ENCODE measurements at places on chromosomes 1 and 21.

DNA sequence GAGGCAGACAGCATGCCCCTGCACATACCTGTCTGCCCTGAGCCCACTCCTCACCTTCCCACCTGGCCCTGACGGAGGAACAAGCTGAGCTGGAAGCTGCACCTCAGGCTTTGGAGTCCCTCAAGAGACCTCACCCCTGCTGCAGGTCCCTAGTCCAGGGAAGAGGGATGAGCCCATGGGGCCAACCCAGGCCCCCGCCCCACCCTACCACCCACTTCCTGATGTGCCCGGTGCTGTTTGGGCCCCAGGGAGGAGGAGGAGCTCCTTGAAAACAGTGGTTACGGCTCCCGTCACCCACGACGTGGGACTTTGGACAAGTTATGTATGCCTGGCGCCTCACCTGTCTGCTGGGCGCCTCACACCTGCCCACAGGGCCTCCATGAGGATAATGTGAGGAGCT lies 250.2 kb downstream of the NPHP4 start:
- DNase-seq: no peak

GRCh38 chr1:224123136-224123535 lies 9.2 kb downstream of the FBXO28 start:
- no peak for DNase-seq

DNA sequence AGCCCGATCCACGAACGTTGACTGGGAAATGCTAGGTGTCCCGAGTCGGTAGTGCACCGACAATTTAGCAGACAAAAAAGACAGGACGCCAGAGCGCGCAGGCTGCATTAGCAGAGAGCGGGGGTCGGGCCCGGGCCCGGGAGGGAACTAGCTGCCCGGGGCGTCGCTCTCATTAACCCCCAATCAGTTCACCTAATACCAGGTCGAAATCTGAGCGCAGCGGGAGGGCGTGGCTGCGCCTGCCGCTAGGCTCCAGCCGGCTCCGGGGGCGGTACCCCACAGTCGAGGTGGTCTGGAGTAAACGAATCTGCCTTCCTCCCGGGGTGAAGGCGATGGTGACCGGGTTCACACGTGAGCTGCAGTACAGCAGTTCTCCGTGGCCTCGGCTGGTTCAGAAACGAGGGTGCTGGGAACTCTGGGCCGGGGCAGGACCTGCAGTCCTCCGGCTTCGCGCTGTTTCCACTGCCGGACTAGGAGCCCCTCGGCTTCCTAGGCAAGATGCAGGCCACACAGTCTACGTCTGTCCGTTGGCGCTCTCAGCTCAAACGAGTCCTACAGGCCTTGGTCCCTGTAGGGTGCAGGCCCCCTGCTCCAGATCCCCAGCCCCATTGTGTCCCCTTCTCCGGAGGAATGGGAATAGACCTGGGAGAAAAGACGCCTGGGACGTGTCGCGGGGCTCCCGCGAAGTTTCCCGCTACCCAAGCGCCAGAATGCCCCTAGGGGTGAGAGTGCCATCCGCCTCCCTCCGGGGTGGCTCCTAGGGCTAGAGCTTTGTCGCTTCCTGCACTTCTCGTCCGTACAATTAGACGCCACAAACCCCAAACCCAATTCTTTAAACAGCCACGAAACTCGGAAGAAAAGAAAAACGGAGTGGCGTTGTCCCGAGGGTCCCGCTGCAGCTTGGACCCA lies 2.0 kb downstream of the GFI1 start:
- DNase-seq: no peak

DNA sequence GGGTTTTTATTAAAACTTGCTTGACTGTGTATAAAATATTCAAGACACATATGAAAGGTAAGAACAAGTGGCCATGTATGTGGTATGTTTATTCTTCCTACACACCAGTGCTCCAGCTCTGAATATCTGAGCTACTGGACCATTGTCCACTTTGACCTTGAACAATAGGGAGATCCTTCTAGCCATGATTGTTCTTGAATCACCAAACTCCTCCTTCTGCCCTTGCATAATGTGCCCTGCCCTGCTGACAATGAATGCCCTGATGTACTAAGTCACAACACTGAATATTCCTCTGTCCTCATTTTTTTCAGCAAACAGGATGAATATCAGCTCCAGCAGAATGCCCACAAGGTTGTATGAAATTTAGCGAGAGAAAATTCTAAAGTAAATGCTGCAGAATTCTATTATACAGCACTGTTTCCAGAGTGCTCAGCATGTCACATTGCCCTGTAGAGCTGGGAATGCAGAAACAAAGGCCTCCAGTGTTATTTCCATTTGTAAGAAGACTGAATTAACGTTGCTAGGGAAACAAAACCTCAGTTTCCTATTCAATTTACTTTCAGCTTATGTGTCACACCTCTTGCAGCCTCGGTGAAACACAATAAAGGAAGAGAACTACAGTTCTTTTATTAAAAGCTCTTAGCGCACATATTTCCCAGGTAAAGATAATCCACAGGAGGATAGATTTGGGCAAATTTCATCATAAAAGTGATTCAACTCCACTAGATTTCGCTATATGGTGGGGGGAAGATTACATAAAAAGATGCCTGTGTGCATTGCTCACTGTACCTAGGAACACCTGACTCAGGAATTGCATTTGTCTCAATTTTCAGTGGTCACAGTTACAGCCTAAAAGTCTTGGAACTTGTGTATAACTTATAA lies 187.4 kb upstream of the ATP1B1 start:
- DNase-seq: no peak

DNA sequence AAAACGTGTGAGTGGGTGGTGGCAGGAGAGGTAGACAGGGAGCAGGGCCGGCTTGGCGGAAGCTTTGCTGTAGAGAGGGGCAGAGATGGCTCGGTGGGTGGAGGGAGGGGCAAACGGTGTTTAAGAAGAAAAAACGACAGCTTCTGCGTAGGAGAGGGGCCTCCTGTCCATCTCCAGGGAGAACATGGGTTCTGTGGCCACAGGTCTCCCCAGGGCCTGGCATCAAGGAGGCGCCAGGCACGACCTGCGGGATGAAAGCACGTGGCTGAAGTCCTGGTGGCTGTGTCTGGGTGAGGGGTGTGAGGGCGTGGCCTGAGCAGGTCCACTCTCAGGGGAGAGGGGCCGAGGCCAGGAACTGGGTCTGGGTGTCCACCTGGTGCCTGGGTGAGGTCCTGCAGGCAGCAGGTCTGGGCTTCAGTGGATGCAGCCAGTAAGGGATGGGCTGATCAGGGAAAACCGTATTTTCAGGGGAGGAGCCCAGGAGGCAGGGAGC lies 940 bp upstream of the PRKCZ start:
- no peak for DNase-seq

GRCh38 chr1:246564839-246565750 lies 966 bp downstream of the TFB2M start:
- no peak for DNase-seq

- no peak for DNase-seq
Observed at GRCh38 chr1:16286122-16286521, 49.1 kb upstream of the CPLANE2 start.

DNA sequence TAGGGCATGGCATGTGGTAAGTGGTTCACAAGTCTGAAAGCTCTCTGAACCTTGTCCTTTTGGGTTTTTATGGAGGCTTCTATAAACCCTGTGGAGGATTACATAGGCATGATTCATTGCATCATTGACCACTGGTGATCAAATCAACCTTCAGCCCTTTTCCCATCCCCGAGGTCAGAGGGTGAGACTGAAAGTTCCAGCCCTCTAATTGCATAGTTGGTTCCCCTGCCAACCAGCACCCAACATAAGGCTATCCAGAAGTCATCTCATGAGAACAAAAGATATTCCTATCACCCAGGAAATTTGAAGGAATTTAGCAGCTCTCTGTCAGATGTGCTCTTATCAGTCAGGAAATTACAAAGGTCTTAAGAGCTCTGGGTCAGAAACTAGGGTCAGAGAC lies 89.5 kb upstream of the ARTN start:
- no peak for DNase-seq

GRCh38 chr1:186978596-186979556 lies 150.1 kb downstream of the PLA2G4A start:
- DNase-seq: no peak

- no peak for DNase-seq
Observed at GRCh38 chr1:184533049-184533448, 146.2 kb downstream of the C1orf21 start.

- no peak for DNase-seq
Observed at GRCh38 chr1:30741239-30741894, 16.2 kb downstream of the LAPTM5 start.

GRCh38 chr21:15065392-15066122 lies 757 bp upstream of the NRIP1 start:
- no peak for DNase-seq

GRCh38 chr1:155077346-155077745 lies 1.3 kb upstream of the EFNA3 start:
- no peak for DNase-seq

GRCh38 chr1:184299406-184299790 lies 87.4 kb upstream of the C1orf21 start:
- DNase-seq: no peak

DNA sequence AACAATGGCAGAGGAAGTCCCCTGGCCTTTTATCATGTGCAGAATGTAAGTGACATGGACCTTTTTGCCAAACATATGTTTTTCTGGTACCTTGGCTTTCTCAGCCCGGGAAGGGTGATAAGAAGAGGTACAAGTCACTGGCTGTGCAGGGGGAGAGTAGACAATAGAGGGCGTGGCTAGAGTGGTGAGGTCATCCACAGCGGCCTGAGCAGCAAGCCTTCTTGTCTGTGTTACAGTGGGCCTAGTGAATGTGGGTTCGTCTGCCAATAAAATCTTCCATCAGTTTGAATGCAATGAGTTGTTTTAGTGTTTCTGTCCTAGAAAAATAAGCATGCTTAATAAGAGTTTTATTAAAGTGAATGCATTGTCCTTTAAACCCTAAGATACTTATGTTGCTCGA lies 59.0 kb upstream of the PGD start:
- no peak for DNase-seq

GRCh38 chr1:50610563-50610962 lies 187.3 kb upstream of the DMRTA2 start:
- no peak for DNase-seq

DNA sequence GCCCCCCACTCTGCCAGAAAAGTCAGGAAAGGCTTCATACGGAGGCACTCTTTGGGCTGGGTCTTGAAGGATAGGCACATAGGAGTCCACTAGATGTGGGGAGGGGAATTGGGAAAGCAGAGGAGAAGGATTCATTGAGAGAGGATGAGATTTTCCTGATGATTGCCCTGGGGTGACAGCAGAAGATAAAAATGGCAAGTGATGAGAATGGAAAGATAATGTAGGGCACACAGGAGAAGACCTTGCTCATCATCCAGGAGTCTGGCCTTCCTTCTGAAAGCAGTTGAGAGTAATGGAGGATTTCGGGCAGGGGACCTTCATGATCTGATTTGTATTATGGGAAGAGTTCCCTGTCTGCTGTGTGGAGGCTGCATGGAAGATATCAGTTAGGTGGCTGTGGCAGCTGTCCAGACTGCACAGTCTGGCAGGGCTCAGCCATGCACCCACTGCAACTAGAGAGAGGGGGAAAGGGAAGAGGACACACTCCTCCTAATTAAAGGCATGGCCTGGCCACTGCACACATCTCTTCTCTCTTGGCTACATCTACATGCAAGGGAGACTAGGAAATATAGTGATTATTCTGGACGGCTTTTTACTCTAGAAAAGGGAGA lies 9.6 kb upstream of the FABP3 start:
- no peak for DNase-seq

- no peak for DNase-seq
Observed at GRCh38 chr1:29032841-29033240, 90.9 kb downstream of the TMEM200B start.

DNA sequence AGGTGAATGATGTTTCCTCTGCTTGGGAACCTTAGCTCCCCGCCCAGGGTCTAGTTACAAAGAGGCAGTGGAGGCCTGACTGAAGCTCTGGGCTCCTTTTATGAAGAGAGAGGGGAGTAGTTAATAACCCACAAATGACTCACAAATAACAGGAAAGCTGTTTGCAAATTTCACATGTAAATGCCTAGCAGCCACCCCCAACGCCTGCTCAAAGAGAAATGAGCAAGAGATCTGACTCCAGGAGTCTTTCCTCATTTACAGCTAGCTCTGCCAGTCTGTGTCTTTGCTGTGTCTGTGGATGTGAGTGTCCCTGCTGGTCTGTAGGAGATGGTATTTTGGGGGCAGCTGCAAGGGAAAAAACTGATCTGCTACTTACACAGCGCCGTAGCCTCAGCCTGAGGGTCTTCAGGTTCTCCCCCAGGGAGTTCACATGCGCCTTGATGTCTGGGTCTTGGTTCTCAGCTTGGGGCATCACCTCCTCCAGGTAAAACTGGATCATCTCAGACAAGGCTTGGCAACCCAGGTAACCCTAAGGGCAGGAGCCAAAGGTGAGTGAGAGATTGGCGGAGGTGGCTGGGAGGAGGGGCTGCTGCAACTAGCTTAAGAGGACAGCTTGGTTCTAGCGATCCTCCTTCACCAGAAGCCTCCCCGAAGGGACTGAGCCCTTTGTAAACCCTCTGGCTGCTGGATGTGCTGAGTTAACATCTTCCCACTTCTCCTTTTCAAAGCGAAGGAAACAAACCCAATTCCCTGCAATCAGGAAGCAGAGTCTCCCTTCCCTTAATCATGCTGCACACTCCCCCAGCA lies at the start of gene IL19:
Gene IL19 (plus strand): TSS at position 243 of the 807 bp plus-strand sequence. CDS start 65,890 bp downstream, outside the sequence.
- no peak for DNase-seq

DNA sequence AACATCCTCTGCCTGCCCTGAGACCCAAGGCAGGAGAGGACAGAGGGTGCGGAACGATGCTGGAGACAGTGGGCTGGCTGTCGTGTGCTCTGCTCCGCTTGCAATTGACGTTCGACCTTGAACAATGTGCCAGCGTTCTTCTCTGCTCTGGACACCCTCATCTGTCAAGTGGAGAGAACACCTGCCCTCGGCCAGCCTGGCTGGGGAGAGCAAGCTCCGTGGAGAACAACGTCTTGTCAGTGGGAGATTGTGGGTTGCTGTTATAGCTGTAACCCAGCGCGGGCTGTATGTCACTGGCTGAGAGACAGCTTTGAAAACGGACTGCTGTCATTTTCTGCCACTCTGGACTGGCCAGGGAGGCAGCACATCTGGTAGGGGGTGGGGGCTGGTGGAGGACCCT lies 14.7 kb downstream of the KIAA1614 start:
- DNase-seq: no peak

- no peak for DNase-seq
Observed at GRCh38 chr1:50633465-50633864, 210.2 kb upstream of the DMRTA2 start.

All from Panc1 (cell line).